ENCODE measurements at places on chromosomes 2 and 18.

GRCh38 chr2:95382686-95383634 lies 19.5 kb upstream of the FAHD2A start:
- DNase-seq = no peak

DNA sequence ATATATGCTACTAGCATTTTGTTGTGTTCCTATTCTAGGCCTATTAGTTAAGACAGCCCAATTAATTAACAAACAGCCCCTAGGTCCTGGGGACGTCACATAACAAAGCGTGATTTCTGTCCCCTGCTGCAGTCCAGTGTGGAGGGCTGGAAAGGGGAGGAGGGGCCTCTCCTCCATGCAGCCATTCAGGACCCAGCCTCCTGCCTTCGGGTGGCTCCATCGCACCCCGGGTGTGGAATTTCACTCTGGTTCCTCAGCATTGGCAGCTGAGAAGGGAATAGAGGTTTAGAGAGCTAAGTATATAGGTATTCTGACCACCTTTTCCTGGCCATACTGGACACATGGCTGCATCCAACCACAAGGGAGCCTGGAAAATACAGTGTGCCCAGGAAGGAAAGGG lies 42.4 kb downstream of the MC2R start:
- DNase-seq = no peak

DNA sequence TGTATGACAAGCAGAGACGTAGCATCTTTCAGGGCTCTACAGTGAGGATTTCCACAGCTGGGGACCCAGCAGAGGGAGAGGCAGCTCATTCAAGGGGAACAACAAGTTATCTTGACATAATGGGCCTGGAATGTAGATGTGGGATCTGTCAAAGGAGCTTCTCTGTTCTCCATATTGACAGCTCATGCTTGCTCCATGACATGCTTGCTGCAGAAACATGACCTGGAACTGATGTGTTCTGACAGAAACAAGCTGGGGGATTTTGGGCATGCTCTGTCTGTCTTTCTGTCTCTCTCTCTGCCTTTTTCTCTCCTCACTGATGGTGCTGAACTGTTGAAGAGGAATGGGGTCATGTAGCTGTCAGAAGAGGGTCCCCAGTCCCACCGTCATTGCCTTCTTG lies 79.6 kb downstream of the MMADHC start:
- DNase-seq = no peak

DNA sequence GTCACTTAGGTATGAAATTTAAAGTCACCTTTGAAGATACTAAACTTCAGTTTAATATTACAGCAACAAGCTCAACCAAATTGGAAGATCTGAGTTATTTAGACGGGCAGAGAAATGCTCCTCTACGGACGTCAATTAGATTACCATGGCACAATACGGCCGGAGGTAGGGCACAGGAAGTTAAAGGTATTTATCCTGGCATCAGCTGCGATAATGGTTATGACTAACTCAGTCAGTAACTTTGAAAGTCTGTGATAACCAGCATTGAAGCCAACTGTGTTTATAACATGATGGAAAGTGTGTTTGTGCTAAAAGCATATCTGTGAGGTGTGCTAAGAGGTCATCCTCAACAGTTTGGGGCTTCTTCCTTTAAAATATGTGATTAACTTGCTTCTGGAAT lies 117.3 kb downstream of the WDSUB1 start:
- DNase-seq = no peak

- DNase-seq = no peak
These were observed 112.8 kb upstream of the CDC42EP3 start for GRCh38 chr2:37784071-37784758.

GRCh38 chr18:63590373-63590772 lies 3.2 kb downstream of the SERPINB13 start:
- no peak for DNase-seq

DNA sequence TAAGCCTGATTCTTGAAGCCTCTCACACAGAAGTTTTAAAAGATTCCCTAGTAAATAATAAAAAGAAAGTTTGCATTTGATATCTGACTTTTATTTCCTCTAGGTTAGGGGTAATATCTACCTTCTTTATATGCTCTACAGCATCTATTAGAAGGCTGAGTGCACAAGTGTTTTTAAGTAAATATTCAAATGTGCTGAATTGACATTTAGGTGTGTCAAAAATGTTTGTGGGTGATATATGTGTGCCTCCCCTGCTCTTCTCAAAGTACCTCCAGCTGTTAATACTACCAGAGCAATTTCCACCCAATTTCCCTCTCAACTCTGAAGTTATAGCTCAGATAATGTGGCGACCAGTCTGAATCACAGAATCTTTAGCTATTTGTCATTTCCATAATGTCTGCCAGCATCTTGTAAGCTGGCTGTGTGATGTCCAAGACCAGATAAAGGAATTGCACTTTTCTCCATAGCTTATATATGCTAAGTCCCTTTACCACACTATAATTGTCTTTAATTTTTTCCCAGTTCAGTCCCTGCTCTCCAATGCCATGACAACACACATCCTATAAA lies 24.4 kb upstream of the ERMN start:
- no peak for DNase-seq

DNA sequence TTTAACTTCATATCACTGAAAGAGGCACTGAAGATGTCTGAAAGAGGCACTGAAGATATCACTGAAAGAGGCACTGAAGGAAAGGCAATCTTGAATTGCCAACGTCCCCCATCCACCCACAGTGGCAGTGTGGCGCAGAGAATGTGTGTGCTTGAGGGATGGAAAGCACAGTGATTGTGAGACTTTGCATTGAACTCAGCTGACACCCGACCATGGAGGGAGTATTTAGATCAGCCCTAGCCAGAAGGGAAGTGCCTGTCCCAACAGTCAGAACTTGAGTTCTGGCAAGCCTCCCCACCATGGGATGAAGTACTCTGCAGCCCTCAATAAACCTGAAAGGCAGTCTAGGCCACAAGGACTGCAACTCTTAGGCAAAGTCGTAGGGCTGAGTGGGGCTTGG lies 33.8 kb downstream of the MAP4K3 start:
- no peak for DNase-seq

Data from T-helper 17 cell (primary cell).